ENCODE measurements at places on chromosomes 13 and 19. TPM values are rescaled to one million over a fixed set of nuclear protein-coding genes. Genes with fewer than 3 reads are reported as not detected.

DNA sequence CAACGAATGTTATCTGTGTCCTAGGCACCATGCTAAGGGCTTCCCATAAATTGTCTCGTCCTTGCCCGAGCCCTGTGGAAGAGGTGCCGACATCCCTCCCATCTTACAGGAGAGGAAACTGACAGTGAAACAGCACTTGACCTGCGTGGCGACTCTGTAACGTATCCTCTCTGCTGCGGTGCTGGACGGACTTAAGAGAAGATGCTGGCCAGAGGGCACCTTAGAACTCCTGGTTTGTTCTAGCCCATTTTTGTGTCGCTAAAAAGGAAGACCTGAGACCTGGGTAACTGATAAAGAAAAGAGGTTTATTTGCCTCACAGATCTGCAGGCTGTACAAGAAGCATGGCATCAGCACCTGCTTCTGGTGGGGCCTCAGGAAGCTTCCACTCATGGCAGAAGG lies 68.6 kb downstream of the KCTD15 start:
- no peak for DNase-seq

DNA sequence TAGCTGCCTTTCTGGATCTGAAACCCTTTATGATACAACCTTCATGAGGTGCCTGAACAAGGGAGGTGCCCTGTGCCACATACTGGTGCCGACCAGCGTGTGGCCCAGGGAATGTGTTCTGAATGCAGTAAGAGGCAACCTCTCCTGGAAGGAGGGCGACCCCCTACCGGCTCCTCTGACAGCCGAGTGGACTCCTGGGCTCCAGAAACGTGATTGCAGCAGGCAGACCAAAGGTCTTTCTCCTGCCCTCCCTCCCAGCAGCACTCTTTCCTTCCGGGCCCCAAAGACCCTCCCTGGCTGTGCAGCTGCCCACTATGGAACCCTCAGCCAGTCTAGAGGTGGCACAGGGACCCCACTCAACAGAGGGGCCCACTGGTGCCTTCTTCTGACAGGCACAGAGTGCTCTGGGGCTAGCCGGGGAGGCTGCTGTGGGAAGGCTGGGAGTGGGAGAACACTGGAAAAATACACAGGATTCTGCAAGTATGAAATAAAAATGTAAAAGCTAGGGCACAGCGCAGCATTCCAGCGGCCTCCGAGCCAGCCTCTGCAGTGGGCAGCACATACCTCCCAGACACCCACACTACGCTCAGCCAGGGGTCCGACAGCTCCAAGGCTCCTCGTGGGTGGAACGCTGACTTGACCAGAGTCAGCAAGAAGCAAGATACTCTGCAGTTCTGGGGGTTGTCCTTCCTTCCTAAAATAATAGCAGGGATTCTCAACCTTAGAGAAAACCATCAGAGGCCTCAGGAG lies 14.9 kb downstream of the SH3GL1 start:
- no peak for DNase-seq

- DNase-seq, result no peak
Measured at GRCh38 chr13:97369261-97369893, 64.6 kb upstream of the RAP2A start.

DNA sequence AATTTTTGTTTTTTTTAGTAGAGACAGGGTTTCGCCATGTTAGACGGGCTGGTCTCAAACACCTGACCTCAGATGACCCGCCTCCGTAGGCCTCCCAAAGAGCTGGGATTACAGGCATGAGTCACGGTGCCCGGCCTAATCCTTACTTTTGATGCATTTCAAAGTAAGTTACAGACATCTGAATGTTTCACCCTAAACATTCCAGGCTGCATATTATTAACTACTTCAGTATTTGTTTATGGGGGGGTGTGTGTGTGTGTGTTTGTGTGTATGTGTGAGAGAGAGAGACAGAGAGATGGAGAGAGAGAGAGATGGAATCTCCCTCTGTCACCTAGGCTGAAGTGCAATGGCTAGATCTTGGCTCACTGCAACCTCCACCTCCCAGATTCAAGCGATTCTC lies 13.1 kb downstream of the SULT2B1 start:
- no peak for DNase-seq

DNA sequence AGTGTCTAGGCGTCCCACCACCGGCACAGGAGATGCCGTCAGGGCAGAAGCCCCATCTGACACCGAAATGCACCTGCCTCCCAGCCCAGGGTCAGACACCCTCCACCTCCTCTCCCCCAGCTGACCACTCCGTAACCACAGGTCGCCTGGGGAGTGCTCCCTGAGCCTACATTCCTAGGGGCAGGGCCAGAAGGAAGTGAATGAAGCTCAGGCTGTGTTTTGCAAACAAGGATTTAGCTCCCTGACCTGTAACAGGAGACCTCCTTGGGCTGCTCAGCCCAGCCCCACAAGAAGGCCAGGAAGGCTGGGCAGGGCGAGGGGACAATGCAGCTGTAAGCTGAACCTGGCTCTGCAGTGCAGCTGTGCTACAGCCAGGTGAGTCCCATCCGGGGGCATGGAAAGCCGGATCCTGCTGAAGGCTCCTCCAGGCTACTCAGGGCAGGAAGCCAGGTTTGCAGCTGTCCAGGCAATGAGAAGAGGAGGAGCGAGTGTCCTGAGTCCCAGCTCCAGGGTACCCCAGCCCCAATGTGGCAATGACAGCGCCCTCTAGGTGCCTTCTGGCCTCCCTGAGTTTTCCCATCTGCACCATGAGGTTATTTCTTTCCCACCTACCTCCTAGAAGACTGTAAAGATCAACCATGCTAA lies 42.1 kb downstream of the RHPN2 start:
- DNase-seq, result no peak

DNA sequence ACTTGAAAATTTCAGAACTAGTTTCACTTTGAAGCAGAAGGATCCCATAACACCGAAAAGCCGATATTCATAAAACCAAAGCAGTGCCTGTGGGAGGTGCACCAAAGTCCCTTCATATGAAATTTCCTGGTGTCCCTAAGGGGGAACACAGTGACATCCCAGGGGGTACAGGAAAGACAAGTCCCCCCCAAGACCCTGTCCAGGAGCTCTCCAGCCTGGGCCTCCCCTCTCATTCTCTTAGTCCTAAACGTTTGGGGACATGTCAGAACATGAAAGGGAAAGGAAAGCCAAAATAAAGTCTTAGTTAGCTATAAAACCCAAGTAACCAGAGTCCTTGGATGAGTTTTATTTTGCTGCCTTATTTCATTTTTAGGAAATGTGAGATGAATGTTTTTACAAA lies 56.6 kb downstream of the MRPL57 start:
- no peak for DNase-seq

DNA sequence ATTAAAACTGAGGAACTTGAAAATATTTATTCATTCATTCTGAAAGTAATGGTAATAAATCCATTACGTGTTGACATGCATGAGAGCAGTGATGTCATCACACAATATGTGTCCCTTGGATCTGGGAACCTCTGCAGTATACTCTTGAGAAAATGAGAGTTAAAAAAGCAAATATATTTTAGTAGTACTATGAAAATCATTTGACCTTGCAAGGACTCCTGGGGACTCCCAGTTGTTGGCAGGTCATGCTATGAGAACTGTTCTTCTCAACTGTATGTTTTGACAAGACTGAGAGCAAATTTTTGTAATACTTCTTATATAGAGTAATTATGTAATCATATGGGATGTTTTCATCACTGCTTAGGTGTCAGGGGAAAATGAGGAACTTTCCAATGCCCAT lies 249.4 kb downstream of the PCCA start:
- no peak for DNase-seq

GRCh38 chr13:113597391-113598080 lies 13.0 kb downstream of the TFDP1 start:
- no peak for DNase-seq

GRCh38 chr19:51325161-51325976 lies 13.9 kb downstream of the IGLON5 start:
- DNase-seq, result no peak

Gene C19orf33
- 5.5 TPM for polyA plus RNA-seq

Gene ZNF28
- 21.1 TPM for polyA plus RNA-seq

Gene ZNF491
- polyA plus RNA-seq, result 7.4 TPM

Gene ZNF419
- 26.3 TPM for polyA plus RNA-seq

Gene TMEM150B
- 1.5 TPM for polyA plus RNA-seq

Gene EFNA2
- polyA plus RNA-seq, result 1.4 TPM

Gene C19orf81
- polyA plus RNA-seq, result 1.00 TPM
